ENCODE measurements at places on chromosomes 7 and 10.

- DNase-seq = no peak
These were observed 22.5 kb upstream of the REEP3 start for GRCh38 chr10:63498665-63499064.

DNA sequence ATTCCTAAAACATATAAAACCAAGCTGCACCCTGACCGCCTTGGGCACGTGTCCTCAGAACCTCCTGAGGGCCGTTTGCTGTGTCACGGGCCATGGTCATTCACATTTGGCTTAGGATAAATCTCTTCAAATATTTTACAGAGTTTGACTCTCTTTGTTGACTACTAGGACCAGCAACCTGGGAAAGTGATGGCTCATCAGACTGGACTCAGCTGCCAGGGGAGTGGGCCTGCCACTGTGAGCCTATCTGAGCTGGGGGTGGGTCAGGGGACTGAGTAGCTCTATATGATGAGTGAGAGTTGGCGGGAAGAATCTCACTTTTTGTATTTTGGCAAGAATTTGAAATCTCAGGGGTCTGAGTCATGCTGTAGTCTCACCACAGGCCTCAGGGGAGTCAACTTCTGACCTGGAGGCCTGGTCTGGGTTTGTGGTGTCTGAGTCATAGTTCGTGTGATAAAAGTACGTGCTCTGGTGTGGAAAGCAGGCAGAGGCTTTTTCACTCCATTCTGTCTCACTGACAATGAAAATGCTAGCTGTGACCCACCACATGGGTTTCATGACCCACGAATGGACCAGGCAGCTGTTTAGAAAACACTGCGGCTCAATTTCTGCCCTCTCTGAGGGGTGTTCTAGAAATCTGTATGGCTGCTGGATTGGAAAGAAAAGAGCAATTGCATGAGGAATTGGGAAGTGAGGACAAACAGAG lies 4.2 kb upstream of the UPP1 start:
- DNase-seq = no peak

GRCh38 chr10:50982989-50983388 lies 91.3 kb upstream of the PRKG1 start:
- no peak for DNase-seq

GRCh38 chr10:8633909-8634308 lies 579.4 kb downstream of the GATA3 start:
- no peak for DNase-seq

- DNase-seq = no peak
These were observed 54.9 kb upstream of the UNC5B start for GRCh38 chr10:71157435-71157834.

DNA sequence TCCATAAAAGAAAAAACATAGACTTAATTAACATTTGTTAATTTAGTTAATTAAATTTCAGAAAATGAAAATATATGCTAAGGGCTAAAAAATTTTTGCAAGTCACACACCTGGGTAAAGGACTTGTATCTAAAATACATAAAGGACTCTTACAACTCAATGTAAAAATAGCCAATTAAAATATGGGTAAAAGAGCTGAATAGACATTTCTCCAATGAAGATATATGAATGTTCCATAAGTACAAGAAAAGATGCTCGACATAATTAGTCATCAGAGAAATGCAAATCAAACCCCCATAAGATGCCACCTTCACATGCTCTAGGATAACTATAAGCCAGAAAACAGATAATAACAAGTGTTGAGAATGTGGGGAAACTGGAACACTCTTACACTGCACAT lies 144.4 kb upstream of the NOBOX start:
- DNase-seq = no peak

DNA sequence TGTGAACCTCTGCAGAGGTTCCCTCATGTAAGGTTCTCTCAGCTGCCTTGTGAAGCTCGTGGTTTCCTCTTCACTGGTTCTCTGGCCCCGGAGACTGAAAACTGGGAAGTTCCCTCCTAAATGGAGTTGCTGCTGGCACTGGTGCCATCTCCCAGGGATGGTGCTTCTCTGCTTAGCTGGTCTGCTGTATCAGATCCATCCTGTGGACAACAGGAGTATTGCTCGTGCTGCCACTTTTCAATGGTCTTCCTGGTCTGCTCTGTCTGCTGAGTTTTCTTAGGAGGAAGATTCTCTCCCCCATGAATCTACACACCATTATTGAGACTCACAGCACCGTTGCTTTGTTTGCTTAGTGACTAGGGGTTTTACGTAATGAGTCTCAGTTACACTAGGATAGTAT lies 247.8 kb downstream of the OTUD1 start:
- no peak for DNase-seq

DNA sequence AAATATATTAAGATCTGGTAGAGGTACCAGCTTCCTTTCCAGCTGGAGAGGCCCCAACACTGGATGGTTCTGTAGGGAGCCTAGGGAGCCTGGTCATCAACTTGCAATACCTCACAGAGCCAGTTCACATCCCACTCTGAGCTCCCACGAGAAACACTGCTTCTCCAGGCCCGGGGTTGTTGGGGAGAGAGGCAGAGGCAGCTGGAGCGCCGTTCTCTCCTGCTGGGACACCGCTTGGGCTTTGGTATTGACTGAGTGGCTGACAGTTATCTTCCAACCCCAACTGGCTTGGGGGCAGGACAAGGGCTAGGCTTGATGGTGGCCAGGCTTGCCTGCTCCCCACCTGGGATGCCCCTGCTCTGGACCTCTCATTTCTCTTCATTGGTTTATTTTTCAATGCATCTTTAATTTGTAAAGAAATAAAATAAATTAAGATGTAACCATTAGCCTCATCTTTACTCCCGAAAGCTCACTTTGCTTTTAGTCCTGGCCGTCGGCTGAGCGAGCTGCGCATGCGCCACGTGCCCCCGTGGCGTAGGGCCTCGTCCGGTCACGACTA lies 10.0 kb upstream of the CHCHD1 start:
- DNase-seq = peak; percentile 81

- no peak for DNase-seq
These were observed 13.5 kb upstream of the ENTPD1 start for GRCh38 chr10:95742485-95742884.

GRCh38 chr7:92230547-92230946 lies 15.2 kb downstream of the KRIT1 start:
- no peak for DNase-seq

DNA sequence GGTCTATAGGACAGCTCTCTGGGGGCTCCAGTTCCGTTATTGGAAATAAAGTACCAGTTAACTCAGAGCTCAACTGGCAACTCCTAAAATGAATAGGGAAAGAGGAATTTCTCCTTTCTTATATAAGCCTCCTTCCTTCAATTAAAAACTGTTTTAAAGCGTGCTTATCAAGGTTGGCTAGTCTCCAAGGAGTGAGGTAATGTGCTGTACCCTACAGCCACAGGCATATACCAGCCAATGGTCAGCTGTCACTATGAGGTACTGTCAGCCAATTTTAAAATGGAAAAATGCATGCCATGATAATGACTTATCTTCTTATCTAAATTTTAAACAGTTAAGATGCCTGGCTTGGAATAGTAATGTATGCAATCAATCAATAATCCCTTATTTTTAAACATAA lies 76.2 kb downstream of the PLCE1 start:
- DNase-seq = no peak

DNA sequence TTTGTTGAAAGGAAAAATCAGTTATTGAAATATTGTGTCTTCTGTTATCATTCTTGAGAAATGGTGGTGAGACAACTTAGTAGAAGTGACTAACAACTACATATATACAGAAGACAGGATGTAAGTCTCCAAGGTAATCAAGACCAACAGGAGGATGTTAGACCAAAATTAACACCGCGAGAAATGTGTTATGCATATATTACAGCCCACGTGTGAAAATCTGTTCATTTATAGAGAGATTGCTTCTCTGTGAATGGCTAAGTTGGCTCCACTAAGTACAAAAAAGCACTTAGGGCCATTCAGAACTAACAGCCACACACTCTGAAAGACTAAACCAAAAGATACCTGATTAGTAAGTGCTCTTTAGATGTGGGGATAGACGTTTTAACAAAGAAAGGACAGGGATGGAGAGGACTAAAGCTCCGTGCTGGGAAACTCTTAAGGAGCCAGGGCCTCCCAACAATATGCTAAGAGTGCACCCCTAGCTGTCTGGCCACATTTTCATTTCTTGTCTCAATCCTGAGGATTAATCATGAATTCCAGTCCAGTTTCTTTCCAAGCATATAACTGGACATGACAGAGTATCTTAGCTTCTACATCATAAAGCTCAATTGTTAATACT lies 26.5 kb downstream of the HDAC9 start:
- no peak for DNase-seq
